ENCODE measurements at places on chromosomes 2 and 18.

DNA sequence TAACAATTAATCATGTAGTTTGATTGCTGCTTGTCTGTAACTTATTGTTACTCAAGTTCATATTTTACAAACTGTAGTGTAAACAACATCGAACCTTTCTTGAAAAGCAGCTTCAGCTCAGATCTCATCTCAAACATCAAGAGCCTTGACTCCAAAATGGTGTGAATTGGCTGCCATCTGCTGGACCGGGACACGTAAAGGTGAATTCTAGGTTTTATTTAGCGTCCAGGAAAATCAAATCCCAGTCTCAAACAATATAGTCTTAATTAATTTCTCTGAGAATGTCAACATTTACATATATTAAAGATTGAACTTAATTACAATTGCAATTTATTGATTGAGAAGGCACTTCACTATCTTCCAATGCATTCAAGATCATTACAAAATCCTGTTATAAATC is 453.0 kb downstream of the GALR1 start:
- peak; percentile 1 for DNase-seq

- no peak for DNase-seq
Measured at GRCh38 chr2:11807156-11808015, 61.0 kb downstream of the LPIN1 start.

DNA sequence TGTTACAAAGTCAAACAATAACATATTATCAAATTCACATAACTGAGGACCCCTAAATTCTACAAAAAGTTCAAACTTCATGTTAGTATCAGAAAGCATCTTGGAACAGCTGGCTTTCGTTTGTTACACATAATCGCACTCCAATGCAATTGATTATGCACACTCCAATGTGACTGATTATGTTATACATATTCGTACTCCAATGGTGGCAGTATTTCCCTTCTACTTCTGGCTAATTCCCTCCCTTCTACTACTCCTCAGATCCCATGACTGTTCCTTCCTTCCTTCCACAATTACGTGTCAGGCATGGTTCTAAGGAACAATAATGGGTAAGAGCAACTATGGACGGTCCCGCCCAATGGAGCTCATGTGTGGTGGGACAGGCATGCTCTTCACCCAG is 137.1 kb upstream of the CCDC150 start:
- no peak for DNase-seq

DNA sequence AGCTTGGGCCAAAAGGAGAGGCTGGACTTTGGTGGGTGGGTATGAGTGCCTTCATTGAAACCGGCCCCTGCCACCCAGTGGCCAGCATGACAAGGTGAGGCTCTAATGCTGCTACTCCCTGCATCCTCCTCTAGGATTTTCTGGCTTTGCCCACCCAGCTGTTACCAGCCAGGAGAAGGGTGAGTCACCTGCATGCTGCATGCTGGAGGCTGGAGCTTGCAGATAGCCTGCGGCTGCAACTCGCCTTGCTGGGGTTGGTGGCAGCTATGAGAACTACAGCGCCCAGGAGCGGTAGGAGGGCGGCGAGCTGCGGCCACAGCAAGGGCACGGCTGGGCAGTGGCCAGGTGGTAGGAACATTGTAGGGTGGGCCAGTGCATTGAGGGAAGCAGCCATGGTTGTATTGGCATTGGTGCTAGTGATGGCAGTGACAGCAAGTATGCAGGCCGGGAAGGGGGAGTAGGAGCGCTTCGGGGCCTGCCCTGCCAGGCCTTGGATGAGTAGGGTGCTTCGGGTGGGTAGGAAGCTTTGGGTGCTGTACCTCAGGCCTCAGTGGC is 75.4 kb upstream of the SLC35G4 start:
- DNase-seq, result no peak

- no peak for DNase-seq
Measured at GRCh38 chr2:141555876-141556470, 574.8 kb downstream of the LRP1B start.

DNA sequence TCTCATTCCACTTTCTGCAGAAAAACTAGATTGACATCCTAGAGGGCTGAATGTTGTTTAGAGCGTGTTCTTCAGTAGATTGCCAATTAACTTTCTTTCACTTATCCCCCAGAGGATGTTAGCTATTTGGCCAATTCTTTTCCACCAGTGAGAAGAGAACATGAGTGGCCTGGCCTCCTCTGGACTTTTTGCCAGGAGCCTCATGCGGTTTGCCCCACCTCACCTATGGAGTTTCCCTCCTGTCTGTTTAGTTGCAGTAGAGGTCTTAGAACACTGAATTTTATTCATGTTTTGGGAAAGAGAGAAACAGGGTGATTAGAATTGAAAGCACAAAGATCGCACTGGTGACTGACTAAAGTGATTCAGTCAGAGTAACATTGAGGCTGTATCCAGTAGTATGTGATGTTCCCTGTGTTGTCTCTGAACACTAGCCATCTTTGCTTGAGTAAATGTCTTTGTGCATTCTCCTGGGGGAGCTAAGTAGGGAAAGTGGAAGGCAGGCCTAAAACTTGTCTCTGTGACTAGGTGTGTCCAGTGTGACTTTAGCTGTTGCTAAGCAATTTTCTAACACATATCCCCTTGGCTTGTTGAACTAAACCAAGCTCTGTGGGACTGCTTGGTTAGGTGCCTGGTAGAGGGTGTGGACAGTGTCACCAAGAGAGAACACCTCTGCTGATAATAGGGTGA is 34.0 kb downstream of the UGP2 start:
- no peak for DNase-seq

- no peak for DNase-seq
Measured at GRCh38 chr18:7174344-7175095, 56.4 kb upstream of the LRRC30 start.

GRCh38 chr2:206740800-206741199 is 22.6 kb upstream of the DYTN start:
- DNase-seq, result no peak

- DNase-seq, result no peak
Measured at GRCh38 chr2:16816522-16816921, 150.9 kb upstream of the CYRIA start.

DNA sequence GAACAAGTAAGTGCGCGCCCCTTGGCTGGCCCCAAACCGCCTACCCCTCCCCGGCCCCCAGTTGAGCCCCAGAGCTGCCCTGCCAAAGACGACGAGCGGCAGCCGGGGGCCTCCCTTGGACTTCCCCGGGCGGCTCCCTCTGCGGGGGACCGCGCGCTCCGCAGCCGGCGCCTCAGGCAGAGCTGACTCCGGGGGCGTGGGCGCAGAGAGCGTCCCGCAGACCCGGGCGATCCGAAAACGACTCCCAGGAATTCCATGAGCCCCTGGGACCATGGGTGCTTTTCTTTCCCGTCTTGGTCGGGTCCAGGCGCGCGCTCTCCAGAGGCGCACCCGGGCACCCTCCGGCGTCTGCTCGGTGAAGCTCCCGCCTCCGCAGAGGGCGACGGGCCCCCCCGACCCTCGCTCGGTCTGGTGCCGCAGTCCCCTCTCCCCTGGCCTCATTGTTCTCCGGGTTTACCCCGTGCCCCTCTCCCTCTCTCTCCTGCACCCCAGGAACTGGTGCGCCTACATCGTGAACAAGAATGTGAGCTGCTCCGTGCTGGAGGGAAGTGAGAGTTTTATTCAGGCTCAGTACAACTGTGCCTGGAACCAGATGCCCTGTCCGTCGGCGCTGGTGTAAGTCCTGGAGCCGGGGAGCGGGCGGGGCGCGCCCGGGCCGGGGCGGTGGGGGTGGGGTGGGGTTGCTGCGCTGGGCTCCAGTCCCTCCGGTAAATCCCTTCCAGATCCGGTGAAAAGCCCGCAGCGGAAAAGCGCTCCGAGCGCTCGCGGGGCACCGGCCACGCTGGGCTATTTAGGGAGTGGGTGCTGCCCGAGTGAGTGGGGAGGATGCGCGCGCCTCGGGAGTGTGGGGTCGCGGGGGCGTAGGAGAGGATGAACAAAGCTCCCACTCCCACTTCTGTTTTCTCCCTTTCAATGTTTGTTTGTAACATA is 776 bp downstream of the EMILIN2 start:
- DNase-seq, result peak; percentile 50

Measured in stimulated activated CD4-positive, alpha-beta T cell treated with anti-CD3 and anti-CD28 coated beads, Interleukin-2, amount 100 ng/mL, for 24 hours (primary cell).